Posterior vena cava (tissue), 2 donors: ENCODE measurements at places on chromosomes 11 and 22. TPM values are rescaled to one million over a fixed set of nuclear protein-coding genes. Genes with fewer than 3 reads are reported as not detected.
A peak's percentile ranks its signal among the peaks of the same experiment; 100 is the strongest.

CD3G gene
- 0.57 TPM for total RNA-seq

TNNI2 gene
- 1.0 TPM for total RNA-seq

OR51B5 gene
- total RNA-seq, result 0.29 TPM

FBXO3 gene
- 32.9 TPM for total RNA-seq

CCDC87 gene
- 0.24 TPM for total RNA-seq

DNA sequence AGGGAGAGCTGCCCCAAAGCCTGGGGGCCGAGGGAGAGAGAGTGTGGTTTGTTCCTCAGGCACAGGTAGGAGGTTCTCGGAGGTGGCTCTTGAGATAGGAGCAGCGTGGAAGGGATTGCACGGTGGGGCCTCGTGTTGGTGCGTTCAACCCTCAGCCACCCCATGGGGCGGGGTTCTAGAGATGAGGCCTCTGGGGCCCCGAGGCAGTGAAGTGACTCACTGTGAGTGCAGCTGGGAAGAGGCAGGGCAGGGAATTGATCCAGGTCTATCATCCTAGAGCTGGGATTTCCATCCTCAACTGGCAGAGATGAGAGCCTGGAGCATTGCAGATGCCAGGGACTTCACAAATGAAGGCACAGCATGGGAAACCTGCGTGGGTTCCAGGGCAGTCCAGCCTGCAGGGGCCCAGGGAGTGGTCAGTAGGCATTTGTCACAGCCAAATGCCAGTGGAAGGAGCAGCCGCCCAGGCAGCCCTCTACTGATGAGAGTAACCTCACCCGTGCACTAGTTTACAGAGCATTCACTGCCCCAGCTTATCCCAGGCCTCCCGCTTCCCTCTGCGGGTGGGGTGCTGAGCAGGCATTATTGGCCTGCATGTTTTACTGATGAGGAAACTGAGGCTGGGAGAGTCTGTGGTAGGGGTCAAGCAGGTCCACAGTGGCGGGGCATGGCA is 5.1 kb upstream of the SMARCB1 start:
- peak; percentile 90 for DNase-seq

GRCh38 chr11:118813551-118813950 is 22.6 kb upstream of the DDX6 start:
- DNase-seq, result no peak

DNA sequence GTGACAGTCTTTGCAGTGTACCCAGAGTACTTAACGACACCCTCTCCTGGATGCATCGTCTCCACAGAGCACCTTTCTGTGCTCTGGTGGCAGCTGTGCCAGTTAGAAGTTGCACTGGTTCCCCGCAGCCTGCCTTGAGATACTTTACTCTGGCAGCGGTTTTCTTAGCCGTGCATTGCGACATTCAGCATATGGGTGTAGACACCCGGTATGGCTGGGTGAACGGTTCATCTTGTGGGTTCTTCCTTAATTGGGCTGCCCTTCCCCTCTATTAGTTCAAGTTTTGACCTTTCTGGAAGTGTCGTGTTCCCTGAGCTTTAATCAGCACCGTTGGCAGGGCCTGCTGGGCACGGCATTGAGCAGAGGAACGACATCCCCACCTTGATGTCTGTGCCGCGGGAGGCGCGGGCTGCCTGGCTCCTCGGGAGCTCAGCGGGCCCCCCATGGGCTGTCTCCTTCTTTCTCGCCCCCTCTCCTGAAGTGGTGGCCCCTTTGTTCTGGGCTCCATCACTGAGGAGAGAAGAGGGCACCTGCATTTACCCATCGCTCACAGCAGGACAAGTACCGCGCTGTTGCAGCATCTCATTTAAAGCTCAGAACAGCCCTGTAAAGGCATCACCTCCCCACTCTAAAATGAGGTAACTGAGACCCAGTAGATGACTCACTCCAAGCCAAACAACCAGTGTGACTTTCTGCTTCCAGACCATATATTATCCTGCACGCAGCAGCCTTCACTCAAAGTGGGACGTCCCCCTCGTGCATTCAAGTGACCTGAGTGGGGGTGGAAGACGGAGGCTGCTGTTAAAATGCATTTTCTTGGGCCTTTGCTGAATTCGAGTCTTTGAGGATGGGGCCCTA is 13.3 kb downstream of the FAM83F start:
- no peak for DNase-seq

DNA sequence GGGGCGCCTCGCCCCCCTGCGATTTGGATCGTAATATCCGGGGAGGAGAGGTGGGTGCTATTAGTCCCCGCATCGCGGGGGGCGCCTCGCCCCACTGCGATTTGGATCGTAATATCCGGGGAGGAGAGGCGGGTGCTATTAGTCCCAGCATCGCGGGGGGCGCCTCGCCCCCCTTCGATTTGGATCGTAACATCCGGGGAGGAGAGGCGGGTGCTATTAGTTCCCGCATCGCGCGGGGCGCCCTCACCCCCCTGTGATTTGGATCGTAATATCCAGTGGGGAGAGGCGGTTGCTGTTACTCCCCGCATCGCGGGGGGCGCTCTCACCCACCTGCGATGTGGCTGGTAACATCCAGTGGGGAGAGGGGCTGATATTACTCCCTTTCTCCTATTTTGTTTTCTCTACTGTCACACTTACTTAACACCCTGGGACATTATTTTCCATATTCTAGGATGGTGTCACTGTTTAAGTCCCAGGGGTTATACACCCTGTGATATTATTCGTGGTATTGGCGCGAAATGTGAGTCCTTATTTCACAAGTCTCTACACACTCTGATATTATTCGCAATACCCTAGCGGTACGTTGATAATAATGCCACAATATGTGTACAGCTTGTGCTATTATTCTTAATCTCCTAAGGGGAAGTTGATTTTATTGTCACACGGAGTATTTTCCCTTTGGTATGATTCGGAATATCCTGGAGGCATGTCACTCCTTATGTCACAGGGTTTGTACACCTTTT is 57.8 kb upstream of the ALDH3B2 start:
- DNase-seq, result no peak

GRCh38 chr11:70244698-70245097 is 25.8 kb upstream of the PPFIA1 start:
- DNase-seq, result no peak

DNA sequence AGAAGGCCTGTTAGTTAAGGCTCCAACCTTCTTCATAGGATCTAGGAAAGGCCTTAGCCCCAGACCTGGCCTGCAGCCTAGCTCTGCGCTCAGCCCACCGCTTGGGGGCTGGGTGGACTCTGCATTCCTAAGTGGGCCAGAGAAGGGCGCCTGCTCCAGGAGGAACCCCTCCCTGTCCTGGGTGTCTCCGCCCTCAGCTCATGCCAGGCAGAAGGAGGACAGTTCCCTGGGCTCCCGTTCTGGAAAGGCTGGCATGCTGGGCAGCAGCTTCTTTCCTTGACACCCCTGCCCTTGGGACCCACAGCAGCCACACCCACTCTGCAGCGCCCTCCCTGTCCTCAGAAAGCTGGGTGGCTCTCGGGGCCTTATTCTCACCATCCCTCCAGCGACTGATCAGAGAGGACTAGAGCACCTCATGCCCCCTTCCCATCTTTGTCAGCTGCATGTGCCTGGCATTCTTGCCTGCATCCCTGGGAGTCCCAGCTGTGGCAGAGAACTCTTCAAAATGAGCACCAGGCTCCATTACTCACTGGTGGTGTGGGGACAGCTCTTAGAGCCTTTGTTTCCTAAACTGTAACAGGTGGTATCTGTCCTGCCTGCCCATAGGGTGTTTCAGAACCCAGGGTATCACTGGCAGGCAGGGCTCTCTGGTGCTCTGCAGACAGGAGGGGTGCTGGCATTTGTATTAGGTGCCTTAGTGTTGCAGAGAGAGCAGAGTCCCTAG is 20.3 kb upstream of the MYRF start:
- no peak for DNase-seq

- DNase-seq, result no peak
Measured at GRCh38 chr11:132168344-132168981, 798.0 kb downstream of the NTM start.

GRCh38 chr11:6565988-6566703 is 37.3 kb downstream of the RRP8 start:
- DNase-seq, result no peak

DNA sequence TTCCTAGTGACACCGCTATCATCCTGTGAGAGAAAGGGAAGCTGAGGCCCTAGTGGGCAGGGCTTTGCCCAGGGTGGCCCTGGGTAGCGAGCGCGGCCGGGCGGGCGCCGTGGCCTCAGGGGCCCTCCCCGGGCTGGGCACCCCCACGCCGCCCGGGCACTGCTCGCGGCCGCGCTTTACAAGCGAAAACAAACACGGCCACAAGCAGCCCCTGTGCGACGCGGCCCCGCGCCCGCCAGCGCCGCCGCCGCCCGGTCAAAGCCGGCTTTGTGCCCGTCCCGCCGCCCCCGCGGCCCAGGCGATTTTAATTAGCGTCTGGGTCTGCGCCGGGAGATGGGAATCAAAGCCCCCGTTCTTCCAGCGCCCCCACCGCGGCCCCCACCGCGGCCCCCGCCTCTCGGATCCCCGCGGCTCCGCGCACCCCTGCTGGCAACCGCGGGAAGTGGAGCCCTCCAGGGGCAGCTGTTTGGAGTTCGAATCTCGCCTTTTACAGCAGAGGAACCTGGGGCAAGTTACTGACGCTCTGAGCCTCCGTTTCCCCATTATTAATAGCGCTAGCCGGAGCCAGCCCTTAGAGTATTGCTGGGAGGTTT is 47.9 kb downstream of the CHRDL2 start:
- DNase-seq, result peak; percentile 84

GRCh38 chr11:78417175-78417887 is at the start of gene GAB2:
Gene GAB2, minus strand, starts transcription at chr11:78417820. Its CDS starts 100 bp downstream, at chr11:78417720.
- DNase-seq, result no peak

- no peak for DNase-seq
Measured at GRCh38 chr22:17810570-17811116, 36.4 kb upstream of the BID start.

- DNase-seq, result peak; percentile 56
Measured at GRCh38 chr22:38346506-38346905, 29.3 kb upstream of the CSNK1E start.

GRCh38 chr22:48407256-48407955 is 1420.3 kb downstream of the BRD1 start:
- DNase-seq, result no peak
